ENCODE measurements at places on chromosomes 13 and 19. TPM values are rescaled to one million over a fixed set of nuclear protein-coding genes. Genes with fewer than 3 reads are reported as not detected.

Gene ZNF556
- total RNA-seq: not detected

Gene KIR2DL4
- 0.32 TPM for total RNA-seq

Gene SPRY2
- total RNA-seq: 52.1 TPM

- DNase-seq: no peak
These were observed 299.1 kb upstream of the TSHZ3 start for GRCh38 chr19:31648347-31648746.

DNA sequence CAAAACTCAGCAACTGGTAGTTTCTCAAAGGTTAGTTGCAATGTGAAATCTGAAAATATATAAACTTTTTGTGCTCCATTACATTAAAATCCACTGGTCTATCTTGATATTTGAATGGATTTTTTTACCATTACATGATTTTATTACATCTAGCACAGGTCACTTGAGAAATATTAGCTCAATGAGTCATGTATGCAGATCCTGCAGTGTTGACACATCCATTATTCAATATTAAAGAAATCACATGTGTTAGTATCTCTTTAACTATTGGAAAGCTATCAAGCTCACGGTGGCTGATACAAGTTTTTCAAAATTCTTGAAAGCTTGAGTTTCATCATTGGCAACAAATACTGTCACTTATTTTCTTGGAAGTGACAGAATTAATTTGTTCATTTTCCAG is 373.9 kb upstream of the TSHZ3 start:
- no peak for DNase-seq

DNA sequence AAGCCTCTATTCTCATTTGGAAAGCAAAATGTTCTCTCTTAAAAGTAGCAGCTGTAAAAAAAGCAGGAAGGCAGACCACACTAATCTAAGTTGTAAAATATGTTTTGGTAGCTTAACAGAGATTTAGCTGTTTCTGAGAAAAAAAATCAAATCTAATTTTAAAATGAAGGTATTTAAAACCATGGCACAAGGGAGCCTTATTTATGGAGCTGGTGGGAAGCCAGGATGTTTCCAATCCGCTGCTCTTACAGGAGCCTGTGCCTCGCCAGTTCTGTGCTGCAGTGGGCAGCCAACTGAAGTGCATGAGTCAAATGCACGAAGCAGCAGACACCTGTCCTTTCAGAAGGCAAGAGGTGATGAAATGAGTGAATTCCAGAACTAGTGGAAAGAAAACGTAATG is 28.2 kb downstream of the GPC6 start:
- DNase-seq: no peak

Measured in breast epithelium (tissue), 4 donors.